ENCODE measurements at places on chromosomes 3 and 15.

- DNase-seq = no peak
Measured at GRCh38 chr15:35535365-35535916, 10.5 kb downstream of the DPH6 start.

DNA sequence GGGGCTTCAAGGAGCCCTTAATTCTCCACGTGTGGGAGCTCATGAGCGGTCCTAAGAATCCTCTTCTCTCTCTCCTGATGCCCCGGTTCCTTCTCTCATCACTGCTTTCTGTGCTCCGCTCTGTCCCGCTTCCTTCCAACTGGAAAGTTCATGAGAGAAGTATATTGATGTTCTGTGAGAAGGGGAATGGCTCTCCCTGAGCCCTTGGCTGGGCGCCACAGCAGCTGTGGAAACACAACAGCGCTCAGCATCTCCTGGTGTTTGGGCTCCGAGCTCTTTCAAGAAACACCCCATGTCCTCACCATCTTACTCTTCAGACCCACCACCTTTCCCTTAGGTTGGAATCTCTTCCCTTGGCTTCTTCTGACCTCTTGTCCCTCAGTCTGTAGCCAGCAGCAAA, 161.7 kb downstream of the VGLL4 start:
- DNase-seq = no peak

- no peak for DNase-seq
Measured at GRCh38 chr15:65980824-65981456, 111.6 kb downstream of the RAB11A start.

DNA sequence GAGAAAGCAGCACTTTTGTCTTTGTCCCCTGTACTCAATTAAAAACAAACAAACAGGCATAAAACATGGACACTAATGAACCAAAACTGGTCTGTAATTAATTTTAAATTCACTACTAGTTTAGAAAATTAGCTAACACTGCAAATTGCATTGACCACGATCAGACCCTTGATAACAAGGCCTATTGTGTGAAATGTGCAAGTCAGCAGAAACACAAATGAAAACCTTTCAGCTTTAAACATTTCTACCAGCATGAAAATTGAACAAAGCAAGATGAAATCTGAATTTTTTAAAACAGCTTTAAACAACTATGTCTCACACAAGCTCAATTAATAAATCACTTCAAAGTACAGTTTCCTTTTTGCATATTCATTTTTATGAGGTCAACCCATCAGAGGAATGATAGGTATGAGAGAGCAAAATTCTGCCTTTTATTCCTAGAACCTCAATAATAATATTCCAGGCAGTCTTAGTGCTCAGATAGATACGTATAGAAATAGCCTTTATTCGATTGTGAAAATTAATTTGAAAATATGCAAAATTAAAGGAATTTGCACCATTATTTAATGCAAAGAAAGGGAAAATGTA, 27.0 kb upstream of the CHMP2B start:
- no peak for DNase-seq

DNA sequence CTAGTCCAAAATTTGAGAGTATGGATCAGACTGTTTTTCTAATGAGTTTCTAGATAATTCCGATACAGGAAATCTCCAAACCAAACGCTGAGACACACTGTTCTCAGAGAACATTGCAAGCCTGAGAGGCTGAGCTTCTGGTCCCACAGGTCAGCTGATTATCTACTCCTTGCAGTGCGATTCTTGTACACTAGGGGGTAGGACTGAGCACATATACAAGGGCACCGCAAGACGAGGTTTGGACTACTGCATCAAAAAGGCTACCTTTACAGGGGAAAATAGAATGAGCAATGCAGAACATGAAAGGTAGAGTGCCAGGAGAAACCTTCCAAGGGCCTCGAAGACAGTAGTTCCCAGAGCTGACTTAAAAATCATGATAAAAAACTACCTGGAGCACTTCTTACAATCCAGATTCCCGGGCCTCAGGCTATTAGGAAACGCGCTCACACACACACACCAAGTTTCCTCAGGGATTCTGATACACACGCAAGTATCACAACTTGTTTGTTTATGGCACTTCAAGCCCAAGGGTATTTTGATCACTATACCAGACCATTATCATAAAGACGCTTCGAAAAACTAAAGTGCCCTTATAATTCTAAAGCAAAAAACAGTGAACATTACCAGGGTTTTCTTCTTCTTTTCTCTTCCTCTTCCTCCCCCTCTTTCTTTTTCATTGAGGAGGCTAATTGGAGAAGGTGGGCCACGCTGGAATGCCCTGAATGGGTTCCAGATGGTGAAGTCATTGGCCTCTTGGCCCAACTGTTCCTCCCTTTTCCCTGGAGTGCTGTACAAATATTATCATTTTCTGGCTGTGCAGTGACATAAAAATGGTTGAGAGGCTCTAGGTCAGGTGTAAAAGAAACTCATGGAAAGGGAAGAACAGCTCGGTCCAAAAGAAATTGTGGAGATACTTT, 61.8 kb downstream of the SLC12A8 start:
- DNase-seq = no peak

DNA sequence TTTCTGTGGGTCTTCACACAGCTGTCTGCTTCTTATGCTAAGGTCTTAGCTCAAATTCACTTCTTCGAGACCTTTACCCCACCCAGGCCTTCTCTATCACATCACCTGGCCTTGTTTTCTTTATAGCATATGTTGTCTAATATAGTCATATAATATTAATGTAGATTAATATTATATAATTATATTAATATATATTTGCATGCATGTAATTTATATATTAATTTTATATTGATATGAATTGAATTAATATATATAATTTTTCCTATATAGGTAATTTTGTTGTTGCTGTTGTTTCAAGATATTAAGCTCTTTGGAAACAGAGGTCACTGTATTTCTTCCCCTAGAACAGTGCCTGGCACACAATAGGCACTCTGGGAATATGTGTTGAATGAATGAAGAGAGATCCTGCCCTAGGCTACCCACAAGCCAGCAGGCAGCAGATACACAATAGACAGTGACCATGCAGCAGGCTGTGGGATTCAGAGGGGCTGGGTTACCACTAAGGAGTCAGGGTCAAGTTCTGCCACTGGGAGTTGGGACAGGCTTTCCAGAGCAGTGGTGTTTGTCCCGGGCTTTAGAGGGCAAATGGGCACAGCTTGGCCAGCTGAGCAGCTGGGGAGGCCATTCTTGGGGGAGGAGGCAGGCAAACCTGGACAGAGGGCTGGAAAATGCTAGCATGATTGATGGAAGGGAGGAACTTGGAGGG, 126.3 kb downstream of the DNAJB8 start:
- DNase-seq = no peak

DNA sequence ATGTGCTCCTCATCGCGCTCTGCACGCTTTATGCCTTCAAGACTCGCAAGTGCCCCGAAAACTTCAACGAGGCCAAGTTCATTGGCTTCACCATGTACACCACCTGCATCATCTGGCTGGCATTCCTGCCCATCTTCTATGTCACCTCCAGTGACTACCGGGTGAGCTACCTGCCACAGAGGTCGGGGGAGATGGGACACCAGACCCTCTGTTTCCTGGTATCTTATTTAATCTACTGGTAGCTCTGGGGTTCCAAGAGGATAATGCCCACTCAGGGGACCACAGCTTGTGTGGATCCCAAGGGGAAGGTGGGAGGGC, 9.1 kb downstream of the GRM2 start:
- no peak for DNase-seq

GRCh38 chr3:98823791-98824190, 60.7 kb downstream of the ST3GAL6 start:
- DNase-seq = no peak

GRCh38 chr3:27789420-27789819, 67.3 kb upstream of the EOMES start:
- no peak for DNase-seq

DNA sequence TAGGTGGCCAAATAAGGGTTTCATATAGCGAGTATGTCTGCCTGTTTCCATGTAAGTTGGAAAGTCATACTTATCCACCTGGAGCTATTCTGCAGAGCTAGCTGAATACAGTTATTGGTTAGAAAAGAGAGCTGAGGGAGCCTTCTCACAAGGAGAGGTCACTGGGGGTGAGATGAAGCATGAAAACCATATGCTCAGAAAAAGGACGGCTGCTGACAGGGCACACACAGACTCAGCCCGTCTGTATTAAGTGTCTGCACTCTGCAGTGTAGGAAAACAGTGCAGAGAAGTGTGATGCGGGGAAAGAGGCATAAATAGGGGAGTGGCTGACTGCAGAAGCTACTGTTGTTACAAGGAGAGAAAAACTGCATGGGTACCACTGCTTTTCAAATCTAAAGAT, 58.2 kb downstream of the C3orf70 start:
- DNase-seq = no peak

- no peak for DNase-seq
Measured at GRCh38 chr3:101268141-101268540, 52.2 kb downstream of the IMPG2 start.

DNA sequence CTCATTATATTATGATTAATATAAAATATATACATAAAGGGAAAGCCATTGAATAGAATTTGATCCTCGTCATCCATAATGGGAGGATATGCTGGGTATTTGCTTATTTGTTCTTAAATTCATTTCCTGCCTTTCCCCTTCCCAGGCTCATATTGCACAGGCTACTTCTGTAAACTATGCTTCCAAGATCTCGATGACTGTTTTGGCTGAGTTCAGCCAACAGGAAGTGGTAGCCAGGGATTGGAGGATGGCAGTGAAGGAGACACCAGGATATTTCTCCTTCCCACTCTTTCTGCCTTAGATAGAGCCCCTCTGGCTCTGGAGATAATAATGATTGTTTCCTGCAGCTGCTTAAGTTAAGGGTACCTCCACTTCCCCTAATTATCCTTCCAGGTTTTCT, 44.3 kb upstream of the DYNC1LI1 start:
- no peak for DNase-seq

- no peak for DNase-seq
Measured at GRCh38 chr3:186516646-186517045, 27.5 kb downstream of the CRYGS start.

GRCh38 chr3:37905987-37906674, 44.5 kb downstream of the CTDSPL start:
- no peak for DNase-seq

DNA sequence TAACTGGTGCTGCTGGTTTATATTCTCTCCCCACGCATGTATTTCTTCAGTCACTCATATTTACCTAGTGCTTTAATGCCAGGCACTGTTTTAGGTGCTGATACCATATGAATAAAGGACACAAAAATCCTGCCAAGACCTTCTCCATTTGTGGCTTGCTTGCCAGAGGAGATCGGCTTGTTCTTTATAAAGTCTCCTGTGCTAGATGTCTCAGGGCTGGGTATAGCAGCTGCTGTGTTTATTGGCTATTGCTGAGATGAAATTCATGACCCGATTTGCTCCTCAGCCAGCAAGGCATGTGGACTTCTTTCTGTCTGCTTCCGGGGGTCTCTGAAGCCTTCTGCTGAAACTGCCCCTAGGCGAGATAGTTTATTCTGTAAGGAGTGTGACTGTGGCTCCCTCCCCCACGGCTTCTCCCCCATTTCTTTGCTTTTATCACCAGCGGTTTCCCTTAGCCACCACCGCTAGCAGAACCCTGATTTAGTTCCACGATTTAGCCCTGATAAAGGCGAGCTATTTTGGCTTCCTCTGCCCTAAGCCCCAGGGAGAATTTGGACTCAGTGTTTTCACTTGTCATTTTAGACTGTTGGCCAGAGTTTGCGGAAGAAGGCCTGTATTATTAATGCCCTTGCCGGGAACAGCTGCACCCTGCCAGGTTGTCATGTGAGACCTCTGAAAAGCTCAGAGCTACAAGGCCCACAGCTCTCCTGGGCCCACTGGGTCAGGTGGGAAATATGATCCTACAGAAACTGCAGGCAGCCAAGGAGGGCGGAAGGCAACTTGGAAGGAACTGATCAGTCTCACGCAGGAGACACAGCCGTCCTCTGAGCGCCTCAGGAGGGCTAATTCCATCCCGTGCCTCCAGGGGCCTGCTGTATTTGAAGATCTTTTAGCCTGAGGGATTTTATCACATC, 46.8 kb downstream of the ST6GAL1 start:
- no peak for DNase-seq

- DNase-seq = no peak
Measured at GRCh38 chr3:96734273-96735009, 80.0 kb upstream of the EPHA6 start.

DNA sequence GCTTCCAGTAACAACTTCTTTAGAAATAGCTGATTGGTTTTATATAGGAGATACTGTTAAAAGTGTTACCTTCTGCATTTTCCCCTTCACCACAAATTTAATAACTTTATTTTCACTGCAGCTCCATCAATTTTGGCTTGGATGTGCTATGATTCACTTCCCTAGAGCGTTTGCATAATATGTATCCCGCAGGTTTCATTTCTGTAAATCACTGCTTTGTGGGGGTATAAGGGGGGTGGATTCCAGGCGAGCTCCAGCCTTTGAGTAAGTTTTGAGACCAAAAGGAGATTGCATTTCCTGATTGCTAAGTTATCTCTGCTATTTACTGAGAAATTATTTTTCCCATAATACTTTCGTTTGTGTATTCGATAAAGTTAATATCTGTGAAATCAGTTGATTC, 232.6 kb downstream of the TBL1XR1 start:
- DNase-seq = no peak

DNA sequence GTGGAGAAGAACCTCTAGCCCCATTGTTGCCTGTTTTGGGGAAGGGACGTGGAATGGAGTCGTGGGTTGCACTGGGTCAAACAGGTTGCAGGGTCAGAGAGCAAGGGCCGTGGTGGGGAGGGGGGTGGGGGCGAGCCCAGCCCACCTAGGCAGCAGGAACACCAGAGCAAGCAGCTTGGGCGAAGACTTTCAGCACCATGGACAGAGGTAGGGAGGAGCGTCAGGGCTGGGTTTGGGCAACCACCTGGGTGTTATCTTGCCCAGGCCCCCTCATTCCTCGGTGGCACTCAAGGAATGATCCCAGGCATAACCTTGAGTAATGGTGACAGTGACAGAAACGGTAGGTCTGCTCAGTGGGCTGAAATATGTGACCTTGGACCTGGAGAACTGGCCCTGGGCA, 45.9 kb upstream of the TMEM115 start:
- DNase-seq = no peak

GRCh38 chr3:158403013-158403412, 168.0 kb upstream of the MLF1 start:
- no peak for DNase-seq

DNA sequence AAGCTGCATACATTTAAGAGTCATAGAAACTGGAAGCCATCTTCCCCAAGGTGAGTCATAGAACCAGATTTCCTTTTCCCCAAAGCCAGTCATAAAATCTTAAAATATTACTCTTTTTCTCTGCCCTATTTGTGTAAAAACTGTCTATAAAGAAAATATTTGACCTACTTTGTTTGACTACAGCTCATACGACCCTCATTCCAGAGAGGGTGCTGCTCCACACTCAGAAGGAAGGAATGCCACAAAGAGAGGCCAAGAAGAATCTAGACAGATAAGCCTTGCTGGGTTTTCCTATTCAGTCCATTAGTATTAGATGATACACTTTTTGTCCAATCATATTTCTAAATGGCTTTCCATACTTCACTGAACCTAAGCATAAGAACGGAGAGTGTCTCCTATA, 671.6 kb upstream of the SGO1 start:
- DNase-seq = no peak

GRCh38 chr3:45224824-45225464, 1.1 kb downstream of the TMEM158 start:
- DNase-seq = no peak

Measured in GM18507 (cell line).